Vagina (tissue), 2 donors: ENCODE measurements at places on chromosomes 6 and 20. TPM values are rescaled to one million over a fixed set of nuclear protein-coding genes. Genes with fewer than 3 reads are reported as not detected.

- DNase-seq = peak; percentile 34
These were observed 3.5 kb upstream of the HLA-G start for GRCh38 chr6:29824144-29824543.

DNA sequence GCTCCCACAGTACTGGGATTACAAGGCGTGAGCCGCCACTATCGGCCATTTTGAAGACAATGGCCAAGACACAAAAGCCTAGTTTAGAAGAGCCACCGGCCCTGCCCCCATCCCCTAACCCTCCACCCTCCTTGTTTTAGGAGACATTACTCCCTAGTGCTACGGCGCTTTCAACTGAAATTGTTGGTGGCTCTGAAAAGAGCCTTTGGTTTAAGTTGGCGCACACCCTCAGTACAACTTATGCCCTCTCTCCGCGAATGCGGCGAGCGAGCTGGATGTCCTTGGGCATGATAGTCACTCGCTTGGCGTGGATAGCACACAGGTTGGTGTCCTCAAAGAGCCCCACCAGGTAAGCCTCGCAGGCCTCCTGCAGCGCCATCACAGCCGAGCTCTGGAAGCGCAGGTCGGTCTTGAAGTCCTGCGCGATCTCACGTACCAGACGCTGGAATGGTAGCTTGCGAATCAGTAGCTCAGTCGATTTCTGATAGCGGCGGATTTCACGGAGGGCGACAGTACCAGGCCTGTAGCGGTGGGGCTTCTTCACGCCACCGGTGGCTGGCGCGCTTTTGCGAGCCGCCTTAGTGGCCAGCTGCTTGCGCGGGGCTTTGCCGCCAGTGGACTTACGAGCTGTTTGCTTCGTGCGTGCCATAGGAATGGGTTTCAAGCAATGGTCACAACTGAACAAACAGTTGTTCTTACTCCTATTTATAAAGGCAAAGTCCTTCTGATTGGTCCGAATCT lies 114.9 kb upstream of the BTN3A2 start:
- no peak for DNase-seq

DNA sequence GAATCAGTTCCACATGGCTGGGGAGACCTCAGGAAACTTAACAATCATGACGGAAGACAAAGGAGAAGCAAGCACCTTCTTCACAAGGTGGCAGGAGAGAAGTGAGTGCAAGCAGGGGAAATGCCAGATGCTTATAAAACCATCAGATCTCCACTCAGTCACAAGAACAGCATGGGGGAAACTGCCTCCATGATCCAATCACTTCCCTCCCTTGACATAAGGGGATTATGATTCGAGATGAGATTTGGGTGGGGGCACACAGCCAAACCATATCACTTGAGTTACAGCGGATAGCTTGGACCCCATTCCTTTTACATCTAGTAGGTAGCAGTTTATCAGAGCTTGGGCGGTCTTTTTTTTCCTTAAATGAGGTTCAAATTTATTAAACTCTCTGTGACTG lies 19.1 kb downstream of the AFDN start:
- no peak for DNase-seq

DNA sequence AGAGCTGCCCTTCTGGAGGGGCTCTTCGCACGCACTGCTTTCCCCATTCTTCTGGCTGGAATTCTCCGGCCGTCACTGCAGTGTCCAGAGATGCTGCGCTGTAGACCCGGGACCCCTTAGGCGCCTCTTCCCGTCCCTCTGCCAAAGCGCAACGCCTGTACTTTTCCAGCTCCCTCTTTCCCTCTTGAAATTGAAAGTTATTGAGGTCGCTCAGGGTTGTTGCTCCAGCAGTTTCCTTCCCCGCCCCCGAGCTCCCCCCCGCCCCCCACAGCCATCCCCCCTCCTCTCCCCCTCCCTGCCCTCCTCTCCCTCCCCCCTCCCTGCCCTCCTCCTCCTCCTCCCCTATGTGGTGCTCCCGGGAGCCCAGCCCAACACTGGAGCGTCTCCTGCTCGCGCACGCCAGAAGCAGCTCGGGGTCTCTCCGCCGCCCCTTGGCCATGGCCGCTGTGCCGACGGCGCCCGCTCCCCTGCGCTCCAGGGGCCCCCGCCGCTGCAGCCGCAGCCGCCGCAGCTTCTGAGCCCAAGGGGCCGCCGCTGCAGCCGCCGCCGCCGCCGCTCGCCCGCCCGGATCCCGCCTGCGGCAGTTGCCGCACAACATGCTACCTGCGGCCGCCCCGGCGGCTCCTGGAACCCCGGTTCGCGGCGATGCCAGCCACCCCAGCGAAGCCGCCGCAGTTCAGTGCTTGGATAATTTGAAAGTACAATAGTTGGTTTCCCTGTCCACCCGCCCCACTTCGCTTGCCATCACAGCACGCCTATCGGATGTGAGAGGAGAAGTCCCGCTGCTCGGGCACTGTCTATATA lies at the start of gene RSPO3:
TSS of gene RSPO3 (plus strand) at position 374 of the 804 bp plus-strand sequence. CDS start 522 bp downstream, outside the sequence.
- no peak for DNase-seq

GRCh38 chr20:50415021-50415515 lies 95.1 kb upstream of the PTPN1 start:
- DNase-seq = no peak

The KIAA0408 gene
- total RNA-seq = 4.7 TPM

The FHL5 gene
- total RNA-seq = 21.4 TPM

The SKIC2 gene
- total RNA-seq = 35.4 TPM

- no peak for DNase-seq
These were observed 52.6 kb downstream of the EFCAB8 start for GRCh38 chr20:32911355-32911754.

DNA sequence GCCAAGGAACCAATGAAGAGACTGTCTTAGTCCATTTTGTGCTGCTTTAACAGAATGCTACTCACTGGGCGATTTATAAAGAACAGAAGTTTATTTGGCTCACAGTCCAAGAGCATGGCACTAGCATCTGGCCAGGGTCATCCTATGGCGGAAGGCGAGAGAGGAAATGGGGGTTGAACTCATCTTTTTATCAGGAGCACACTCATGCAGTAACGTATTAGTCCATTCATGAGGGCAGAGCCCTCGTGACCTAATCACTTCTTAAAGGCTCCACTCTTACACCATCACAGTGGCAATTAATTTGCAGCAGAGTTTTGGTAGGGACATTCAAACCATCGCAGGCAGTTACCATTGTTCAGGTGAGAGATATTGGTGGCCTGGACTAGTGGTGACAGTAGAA lies 8.5 kb downstream of the ARFGEF2 start:
- no peak for DNase-seq

DNA sequence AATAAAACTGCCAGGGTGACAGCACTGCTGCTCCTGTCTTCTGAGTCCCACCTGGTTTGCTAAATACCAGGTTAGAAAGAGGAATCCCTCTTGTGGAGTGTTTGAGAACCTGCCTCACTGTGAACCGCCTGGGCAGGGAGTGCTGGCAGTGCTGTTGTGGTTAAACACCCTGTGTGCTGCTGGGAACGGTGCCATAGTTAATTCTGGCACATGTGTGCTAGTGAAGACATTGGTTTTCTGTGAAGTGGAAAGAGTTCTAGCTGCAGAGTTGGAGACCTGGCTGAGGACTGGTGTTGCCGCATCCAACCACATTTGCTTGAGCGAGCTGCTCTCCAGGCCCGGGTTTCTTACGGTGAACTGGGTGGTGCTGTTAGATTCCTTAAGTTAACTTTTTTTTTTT lies 72.7 kb downstream of the IGF2R start:
- DNase-seq = peak; percentile 86

The CST1 gene
- total RNA-seq = not detected

The SLC52A3 gene
- 1.7 TPM for total RNA-seq

The ATP6V1G2 gene
- 5.4 TPM for total RNA-seq

DNA sequence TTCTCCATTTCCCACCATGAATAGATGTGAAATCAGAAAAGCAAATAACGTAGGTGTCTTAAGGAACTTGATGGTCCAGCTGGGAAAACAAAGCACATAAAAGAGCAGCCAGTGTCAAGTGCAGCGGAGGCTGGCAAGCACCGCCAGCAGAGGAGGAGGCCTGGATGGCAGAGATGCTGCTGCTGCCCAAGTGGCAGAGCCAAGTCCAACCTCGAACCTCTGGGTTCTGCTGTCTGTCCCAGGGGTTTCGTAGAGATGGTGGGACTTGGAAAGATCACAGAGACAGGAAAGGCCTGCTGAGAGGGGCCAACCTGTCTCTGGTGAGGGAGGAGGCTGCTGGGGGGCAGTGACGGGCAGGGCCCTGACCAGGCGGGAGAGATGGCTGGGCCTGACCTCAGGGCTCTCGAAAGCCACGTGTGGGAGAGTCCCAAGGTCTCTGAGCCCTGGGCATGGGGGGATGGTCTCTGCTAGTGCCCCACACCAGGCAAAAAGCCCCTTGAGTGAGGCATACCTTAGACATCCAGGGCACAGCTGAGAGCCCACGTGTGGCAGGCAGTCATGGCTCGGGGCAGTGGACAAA lies 77.3 kb downstream of the TCP11 start:
- DNase-seq = no peak

- DNase-seq = no peak
These were observed 33.2 kb upstream of the AKAP7 start for GRCh38 chr6:131101911-131102680.

DNA sequence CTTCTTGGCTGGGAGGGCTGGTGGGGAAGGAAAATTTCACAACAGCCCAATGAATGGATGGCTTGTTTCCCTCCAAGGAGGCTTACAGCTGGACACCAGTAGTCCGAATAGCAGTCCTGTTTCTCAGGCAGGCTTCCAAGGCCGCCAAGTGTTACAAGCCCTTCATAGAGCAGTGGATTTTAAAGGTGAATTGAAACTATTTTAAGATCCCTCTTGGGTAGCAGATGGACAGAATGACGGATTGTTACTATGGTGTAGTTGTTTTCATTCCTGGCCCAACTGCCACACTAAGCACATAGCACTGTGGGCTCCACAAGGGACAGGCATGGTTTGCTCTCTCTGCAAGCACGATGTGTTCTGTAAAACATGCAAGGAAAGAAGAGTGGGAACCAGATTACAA lies 203.3 kb upstream of the TAB2 start:
- DNase-seq = no peak

DNA sequence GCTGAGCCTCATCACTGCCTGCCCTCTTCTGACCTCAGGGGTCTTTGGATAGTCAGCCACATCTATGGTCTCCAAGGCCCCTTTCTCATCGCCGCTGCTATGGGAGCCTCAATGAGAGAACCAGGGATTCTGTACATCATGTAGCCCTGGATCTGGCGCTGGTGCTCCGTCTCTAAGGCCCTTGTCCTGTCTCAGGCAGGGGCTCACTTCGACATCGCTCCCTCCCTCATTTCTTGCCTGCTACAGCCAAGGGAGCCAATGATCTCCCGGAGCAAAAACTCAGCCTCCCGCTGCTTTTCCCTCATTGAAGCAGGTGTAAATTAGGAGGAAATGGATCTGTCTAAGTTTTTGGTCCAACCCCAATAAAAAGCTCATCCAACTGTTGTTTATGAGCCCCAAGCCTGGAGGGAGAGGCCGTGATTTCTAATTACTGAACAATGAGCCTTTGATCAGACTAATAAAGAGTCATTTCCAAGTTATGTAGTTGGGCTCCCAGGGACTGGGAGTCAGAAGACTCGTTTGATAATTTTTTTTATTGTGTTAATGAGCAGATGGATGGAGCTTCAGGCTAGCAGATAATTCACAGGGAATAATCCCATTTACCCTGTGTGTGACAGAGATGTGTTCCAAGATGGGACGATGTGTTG lies 30.9 kb downstream of the LBP start:
- DNase-seq = no peak

The TPD52L1 gene
- total RNA-seq = 85.0 TPM

- DNase-seq = no peak
These were observed 115.2 kb upstream of the RNF24 start for GRCh38 chr20:4130404-4131189.

- no peak for DNase-seq
These were observed 46.9 kb upstream of the POU3F2 start for GRCh38 chr6:98787435-98787834.

DNA sequence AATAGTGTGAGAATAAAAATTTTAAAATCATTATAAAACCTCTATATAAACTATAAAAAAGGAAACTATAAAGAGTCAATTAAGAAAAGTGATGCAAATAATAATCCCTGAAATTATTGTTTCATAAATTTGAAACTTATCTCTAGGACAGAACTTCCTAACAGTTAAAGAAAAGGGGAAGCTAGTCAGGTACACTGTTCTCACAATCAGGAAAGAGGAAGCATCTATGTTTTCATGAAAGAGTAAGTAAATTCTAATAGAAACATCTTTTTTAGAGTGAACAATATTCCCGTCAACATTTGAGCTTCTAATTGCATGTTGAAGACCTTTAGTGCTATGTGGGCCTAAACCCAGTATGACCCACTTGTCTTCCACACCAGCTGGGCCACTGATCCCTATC lies 1.2 kb upstream of the ADGRF1 start:
- DNase-seq = no peak

DNA sequence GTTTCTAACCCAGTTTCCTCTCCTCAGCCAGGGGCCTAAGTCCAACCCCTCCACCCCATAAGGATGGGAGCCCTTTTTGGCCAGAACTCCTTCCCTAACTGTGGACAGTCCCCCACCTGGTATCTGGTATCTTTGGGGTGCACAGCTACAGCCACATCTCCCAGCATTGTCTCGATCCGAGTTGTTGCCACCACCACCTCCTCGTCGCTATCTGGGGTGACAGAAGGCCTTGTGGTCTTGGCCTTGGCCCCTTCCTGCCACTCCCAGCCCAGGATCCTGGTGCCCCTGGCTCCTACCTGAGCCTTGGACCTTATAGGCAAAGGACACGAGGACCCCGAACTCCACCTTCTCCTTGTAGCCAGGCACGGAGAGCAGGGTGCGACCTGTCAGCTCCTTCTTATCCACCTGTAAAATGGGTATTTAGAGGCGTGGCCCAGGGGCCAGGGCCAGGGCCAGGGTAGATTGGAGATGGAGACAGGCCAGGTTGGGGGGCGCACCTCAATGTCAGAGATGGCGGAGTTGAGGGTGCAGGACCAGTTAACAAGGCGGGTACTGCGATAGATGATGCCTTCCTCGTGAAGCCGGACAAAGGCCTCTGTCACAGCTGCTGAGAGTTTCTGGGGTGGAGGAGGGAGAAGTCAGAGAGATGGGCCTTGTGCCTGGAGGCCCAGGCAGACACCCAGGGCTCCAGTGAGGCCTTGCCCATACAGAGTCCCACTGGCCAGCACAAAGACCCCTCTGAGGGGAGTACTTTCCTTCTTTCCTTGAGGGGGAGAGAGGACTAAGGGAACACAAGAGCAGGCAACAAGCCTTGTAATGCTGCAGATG lies 7.2 kb upstream of the VWA7 start:
- no peak for DNase-seq

DNA sequence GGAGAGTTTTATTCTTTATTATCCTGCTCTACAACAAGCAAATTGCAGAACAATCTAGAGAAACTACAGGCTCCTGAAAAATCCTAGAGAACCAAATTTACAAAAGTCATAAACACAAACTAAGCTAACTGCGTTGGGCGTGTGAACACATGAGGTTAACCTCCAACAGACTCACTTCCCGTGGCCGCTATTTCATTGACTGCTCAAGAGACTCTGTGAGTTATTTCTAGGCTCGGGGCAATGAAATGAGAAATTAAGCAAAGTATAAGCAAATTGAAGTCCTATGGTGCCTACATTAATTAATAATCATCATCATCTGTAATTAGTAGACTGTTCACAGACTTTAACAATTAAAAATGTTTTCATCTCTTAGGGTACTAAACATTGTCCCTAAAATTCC lies 100.0 kb downstream of the MBOAT1 start:
- no peak for DNase-seq

GRCh38 chr6:5151360-5151954 lies 66.3 kb downstream of the PPP1R3G start:
- peak; percentile 67 for DNase-seq

- DNase-seq = no peak
These were observed 154.0 kb downstream of the THBS2 start for GRCh38 chr6:169099411-169100202.

- peak; percentile 85 for DNase-seq
These were observed 1.4 kb downstream of the MAPK13 start for GRCh38 chr6:36131511-36132245.

- DNase-seq = no peak
These were observed 57.4 kb upstream of the CEP85L start for GRCh38 chr6:118708744-118709143.
